Nephron progenitor cell (in vitro differentiated cells): ENCODE measurements at places on chromosomes 12 and 14.

DNA sequence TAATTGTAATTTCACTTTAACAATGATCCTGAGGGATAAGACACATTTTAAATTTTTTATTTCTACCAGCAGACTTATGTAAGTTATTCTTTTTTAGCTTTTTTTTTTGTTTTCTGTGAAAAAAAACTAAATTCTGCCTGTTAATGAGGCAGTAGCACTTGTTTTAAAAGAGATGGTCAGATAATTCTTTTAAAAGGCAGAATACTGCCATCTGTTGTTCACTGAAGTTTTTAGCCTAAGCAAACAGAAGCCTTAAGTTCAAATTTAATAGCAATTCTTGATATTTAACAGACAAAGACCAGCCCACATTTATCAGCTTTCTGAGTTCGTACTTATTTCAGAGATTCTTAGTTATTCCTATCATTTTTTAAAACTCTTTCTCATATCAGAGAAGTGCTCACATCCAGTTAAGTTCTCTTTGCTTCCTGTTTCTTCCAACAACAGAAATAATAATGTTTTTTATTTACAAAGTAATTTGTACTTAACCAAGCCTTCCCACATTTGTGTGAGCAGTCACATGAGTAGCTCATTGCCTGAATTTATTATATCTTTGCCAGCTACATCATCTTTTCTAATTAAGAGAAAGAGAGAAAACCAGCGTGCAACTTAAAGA lies 93.4 kb upstream of the SLCO1C1 start:
- DNase-seq = no peak

GRCh38 chr14:65502676-65503124 lies 90.2 kb downstream of the FUT8 start:
- DNase-seq = no peak

- DNase-seq = peak; percentile 74
These were observed at the start of gene INHBE for GRCh38 chr12:57454566-57455373. Gene INHBE (plus strand): TSS chr12:57455307. CDS start chr12:57455537, 230 bp downstream.

DNA sequence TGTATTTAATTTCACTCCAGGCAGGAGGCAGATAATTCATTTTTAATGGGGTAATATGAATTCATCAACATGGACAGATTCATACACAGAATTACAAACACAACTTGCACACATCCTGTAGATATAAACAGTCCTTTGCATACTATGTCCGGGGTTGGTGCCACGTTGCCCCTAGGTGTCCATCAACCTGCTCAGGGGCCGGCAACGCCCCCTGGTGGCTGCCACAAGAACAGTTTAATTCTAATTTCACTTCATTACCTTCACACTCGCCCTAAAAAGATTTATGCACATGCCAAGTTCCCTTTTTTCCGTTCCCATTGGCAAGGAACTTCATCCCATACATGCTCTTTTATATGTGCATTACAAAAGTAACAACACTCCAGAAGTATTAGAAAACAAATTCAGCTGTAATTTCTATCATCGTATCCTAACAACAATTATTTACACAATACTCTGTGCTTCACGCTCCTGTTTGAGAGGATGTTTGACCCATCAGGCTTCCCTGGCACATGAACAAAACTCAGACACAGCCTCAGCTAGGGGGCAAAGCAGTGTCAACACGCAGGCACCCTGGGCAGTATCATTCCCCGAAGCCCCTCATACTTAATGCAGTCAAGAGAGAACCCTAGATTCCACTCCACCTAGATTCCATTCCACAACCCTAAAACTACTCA lies 15.5 kb downstream of the MANSC1 start:
- peak; percentile 63 for DNase-seq

DNA sequence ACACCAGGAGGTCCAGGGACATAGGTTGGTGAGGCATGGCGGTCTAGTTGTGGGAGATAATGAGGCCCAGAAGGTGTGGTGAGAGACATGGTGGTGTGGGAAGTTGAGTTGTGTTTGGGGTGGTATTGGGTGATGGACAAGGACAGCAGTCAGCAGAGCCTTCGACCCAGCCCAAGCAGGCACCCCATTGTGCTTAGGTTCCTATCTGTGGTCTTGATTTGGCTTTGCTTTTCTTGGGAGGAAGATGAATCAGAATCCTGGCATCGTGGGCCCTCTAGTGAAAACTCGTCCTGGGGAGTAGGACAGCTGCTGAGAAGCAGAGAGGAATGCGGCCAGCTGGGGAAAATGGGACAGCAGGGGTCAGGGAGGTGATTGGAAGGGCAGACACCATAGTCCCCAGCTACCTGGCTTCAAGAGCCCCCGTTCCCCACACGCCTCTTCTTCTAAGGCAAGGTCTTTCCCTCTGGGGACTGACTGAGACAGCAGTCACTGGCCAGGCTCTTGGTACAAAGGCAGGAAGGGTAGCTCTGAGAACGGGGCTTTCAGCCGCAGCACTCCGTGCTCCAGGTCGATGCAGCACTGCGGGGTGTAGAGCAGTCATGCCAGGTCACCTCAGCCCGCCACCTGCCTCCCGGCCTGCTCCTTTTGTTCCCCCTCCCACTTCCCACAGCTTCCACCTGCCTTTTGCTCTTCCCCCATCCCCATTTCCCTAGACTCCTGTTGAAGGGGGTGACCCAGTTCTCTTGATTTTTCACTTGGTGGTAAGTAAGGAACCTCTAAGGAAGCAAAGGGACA lies 7.9 kb downstream of the NRIP2 start:
- DNase-seq = no peak

- DNase-seq = no peak
These were observed 4.4 kb downstream of the RNF10 start for GRCh38 chr12:120538281-120539156.

GRCh38 chr12:93699271-93700145 lies 22.3 kb downstream of the CRADD start:
- no peak for DNase-seq

- no peak for DNase-seq
These were observed 205.0 kb upstream of the KRR1 start for GRCh38 chr12:75716291-75717025.

DNA sequence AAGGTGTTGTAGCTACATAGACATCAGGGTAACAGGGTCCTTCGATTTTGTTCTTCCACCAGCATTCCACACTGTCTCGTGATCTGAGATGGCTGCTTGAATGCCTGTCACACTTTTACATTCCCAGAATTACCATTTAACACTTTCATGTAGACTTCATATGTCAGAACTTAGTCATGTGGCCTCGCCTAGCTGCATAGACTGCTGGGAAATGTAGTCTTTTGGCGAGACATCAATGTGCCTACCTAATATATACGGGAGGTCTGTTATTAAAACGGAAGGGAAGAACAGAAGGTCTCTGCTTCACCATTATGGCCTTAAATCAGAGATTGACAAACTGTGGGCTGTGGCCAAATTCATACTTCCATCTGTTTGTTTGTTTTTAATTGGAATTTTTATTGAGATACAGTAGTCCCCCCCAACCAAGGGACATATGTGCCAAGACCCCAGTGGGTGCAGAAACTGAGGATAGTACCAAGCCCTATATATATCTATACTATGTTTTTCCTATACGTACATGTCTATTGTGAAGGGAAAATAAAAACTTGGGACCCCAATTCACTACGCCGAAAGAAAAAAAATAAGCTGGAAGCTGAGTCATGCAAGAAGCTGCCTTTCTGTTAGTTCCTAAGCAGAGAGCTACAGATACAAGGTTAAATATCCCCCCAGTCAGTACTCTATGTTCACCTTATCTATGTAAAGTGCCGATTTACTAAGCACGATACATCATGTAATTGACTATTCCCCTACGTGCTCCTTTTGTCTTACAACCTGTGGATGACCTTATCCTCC lies 11.3 kb upstream of the HRK start:
- DNase-seq = no peak

DNA sequence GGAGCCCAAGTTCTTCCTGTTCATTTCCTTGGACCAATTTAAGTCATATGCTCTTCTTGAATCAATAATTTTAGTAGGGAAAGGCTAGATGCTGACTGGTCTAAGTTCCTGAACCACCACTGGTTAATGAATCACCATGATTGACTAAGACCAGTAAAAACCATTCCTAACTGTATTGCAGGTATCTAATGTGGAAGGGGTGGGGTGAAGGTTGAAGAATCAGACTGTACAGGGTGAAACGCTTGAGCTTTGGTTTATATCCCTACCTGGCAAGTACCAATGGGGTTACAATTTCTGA lies 100.1 kb downstream of the DYRK2 start:
- DNase-seq = no peak

GRCh38 chr12:59486827-59487226 lies 109.0 kb upstream of the SLC16A7 start:
- DNase-seq = no peak
